Ureter (tissue), 1 donor: ENCODE measurements at places on chromosomes 12 and 14.

DNA sequence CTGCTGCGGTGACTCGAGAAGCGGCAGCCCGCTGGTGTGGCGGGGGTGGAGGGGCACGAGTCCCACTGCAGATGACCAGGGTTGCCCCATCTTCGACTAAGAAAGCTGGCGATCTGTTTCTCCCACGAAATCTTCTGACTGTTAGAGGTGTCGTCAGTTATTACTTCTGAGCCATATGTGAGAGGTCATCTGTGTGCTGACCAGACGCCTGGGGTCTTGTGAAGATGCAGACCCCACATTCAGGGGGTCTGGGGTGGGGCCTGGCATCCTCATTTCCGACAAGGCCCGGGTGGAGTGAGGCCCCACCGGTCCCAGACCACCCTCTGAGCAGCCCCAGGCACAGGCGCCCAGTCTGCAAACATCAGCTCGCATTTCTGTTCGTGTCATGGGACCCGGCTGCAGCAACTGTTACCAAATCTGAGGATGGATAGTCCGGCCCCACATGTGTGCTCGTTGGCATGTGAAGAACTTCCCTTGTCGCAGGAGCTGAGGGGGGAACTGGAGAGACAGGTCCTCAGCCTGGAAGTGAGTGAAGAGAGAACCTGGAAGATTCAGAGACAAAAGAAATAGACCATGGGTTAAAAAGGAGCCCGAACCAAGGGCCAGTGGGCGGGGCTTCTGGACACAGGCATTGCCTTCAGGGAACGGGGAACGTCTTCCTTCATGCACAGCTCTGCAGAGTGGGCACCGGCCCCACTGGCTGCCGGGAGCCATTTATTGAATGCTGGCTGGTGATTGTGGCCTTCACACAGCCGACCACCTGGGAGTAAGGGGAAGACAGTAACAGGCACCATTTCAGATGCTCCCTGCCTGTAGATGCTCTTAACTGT, 135.2 kb downstream of the ADGRD1 start:
- DNase-seq, result peak; percentile 38

DNA sequence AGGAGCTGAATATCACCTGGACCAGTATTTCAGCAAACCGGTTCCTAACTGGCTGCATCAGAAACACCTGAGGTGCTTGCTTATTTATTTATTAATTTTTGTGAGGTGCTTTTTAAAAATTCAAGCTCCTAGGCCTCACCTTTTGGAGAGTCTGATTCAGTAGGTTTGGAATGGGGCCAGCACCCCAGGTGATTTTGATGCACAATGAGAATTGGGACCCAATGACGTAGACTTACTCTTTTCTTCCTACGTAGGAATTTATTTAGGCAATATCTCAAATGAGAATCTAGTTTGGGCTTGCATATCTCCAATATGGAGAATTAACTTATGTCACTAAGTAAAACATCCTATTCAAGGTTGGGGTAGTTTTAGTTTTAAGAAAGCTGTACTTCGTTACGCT, 7.3 kb downstream of the YEATS4 start:
- DNase-seq, result no peak

- DNase-seq, result no peak
Observed at GRCh38 chr12:64678835-64679234, 68.5 kb downstream of the RASSF3 start.

DNA sequence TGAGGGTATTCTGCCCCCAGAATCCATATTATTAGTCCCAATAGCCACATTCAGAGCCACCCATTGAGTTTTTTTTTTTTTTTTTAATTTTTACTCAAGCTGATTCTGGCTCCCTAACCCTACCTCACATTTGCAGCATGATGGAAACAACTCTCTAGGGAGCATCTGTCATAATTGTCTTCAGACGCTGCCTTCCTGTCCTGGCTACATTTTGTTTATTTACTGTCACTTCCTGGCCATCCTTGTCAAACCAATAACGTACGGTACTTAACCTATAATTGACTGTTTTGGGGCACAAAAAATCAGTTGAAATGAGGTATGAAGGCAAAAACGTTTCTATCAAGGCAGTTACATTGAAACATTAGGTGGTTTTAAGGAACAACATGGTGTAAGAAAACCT, 2.1 kb downstream of the GLIPR1 start:
- DNase-seq, result no peak

- DNase-seq, result no peak
Observed at GRCh38 chr12:90489141-90489540, 465.8 kb downstream of the CCER1 start.

GRCh38 chr12:43206396-43206795, 345.6 kb downstream of the ADAMTS20 start:
- DNase-seq, result no peak

GRCh38 chr14:45247427-45247826, 5.6 kb downstream of the MIS18BP1 start:
- no peak for DNase-seq

DNA sequence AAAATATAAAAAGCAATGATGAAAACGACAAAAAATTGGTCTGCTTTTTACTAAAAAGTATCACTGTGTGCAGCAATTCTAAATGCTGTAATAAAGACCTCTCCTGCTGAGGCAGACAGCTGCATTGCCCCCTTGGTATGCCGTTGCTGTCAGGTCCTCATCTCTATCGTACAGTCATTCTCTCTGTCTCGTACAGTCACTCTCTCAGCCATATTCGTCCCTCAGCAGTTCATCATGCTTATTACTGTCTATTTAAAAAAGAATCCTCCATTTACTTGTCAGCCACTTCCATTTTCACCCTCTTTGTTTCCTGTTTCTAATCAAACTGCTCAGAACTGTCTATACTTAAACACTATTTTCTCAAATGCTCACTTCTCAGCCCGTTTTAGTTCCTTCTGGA, 123.6 kb downstream of the DIP2B start:
- DNase-seq, result no peak

GRCh38 chr12:118999107-118999506, 17.8 kb downstream of the SRRM4 start:
- DNase-seq, result no peak

DNA sequence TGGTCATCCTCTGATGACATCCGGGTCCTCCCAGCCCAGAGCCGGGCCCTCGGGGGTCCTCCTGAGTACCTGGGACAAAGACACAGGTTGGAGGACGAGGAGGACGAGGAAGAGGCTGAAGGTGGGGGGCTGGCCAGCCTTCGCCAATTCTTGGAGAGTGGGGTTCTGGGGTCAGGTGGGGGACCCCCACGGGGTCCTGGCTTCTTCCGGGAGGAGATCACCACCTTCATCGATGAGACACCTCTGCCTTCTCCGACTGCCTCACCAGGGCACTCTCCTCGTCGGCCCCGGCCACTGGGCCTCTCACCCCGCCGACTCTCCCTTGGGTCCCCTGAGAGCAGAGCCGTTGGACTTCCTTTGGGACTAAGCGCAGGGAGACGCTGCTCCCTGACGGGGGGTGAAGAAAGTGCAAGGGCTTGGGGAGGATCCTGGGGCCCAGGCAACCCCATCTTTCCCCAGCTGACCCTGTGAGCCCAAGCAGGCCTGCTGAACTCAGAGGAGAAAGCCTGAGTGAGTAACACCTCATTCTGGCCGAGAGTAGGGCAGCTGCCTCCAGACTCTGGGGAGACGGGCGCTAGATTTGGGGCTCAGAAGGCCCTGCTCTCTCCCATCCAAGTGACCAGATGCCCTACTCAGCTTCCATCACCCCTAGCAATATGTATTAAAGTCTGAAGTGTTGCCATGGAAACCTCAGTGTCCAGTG, 1.3 kb upstream of the P3H3 start:
- no peak for DNase-seq

- no peak for DNase-seq
Observed at GRCh38 chr12:104694161-104694560, 237.4 kb downstream of the CHST11 start.

DNA sequence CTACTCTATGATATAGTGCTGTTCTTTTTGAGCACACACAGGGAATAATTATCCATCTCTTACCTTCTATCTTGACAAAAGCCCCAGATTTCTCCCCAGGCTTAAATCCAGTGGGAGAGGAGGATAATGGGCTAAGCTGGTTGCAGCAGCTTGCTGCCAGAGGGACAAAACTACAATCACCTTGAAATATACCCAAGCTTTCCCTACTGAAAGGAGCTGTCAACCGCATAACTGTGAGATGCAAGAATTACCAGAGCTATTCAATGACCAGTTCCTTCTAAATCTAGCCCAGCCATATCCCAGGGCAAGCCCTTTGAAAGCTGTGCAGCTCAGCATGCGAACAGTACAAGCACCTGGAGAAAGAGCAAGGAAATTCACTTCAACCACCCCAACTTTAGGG, 943 bp upstream of the MGAT4C start:
- DNase-seq, result no peak

DNA sequence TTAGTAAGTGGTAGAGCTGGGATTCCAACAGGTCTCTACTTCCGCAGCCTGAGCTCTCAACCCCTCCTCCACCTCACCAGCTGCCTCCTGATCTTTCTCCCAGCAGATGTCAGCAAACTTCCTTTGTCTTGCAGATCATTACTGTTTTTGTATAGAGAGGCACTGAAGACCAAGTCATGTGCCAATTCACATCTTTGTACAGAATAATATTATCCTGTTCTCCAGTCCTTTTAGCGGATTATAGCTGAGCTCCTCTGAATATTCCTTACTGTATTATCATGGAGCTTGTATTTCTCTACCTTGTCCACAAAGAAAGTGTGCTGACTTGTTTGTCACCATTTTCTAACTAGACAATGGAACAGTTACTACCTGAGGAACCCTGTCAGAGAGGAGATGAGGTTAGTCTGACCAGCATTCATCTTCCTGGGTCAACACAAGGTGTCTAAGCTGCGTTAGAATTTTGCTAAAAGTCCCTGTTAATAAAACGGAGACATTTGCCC, 142.3 kb upstream of the ARHGAP5 start:
- DNase-seq, result peak; percentile 57

GRCh38 chr12:131280426-131280825, 326.7 kb downstream of the ADGRD1 start:
- DNase-seq, result no peak

- peak; percentile 73 for DNase-seq
Observed at GRCh38 chr12:48351022-48351708, 446 bp upstream of the ZNF641 start.

DNA sequence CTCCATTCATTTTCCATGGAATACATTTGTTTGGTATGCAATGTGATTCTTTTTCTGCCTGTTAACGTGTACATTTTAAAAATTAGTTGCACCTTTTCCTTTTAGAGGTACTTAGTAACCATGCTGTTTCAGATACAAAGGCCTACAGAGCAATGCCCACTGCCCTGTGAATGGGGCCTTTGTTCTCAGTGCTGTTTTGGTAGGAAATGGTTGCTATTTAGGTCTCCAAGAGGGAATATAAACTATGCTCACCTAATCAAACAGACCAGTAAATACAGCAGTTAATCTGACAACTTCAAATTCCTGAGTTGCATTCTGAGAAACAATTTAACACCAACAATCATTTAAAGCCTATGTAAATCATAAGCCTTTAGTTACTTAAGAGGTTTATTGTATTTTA, 188.7 kb downstream of the BCAT1 start:
- no peak for DNase-seq

GRCh38 chr14:90554341-90554740, 157.5 kb downstream of the CALM1 start:
- DNase-seq, result no peak

- no peak for DNase-seq
Observed at GRCh38 chr12:124768452-124769162, 95.1 kb downstream of the SCARB1 start.

DNA sequence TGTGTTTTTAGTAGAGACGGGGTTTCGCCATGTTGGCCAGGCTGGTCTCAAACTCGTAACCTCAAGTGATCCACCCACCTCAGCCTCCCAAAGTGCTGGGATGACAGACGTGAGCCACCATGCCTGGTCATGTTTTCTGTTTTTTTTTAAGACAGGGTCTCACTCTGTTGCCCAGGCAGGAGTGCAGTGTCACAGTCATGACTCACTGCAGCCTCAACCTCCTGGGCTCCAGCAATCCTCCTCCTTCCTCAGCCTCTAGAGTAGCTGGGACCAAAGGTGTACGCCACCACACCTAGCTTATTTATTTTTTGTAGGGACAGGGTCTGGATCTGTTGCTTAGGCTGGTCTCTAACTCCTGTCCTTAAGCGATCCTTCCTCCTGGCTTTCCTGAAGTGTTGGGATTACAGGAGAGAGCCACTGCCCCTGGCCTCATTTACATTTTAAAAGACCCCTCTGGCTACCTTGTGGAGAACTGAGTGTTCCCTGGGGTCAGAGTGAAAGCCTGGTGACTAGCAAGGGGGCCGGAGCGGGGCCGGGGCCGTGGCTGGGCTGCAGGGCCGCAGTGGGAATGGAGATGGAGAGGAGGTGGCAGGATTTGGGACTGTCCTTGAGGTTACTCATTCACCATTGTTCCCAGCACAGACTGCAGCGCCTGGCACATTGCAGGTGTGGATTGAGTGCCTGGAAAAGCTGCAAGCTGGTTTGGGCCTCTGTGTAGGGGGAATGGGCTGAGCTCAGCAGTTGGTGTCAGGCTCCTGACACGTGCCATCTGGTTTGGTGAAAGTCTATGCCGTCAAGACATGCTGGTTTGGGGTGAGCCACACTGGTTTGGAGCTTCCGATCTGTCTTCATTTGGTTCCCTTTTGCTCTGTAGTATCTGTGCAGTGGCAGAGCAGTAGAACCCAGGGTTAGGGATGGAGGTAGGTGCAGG, 18.1 kb downstream of the KMT5A start:
- no peak for DNase-seq

GRCh38 chr12:113384778-113385177, 18.9 kb downstream of the SDS start:
- no peak for DNase-seq

GRCh38 chr14:20750194-20750593, 4.5 kb downstream of the EDDM3A start:
- DNase-seq, result no peak

DNA sequence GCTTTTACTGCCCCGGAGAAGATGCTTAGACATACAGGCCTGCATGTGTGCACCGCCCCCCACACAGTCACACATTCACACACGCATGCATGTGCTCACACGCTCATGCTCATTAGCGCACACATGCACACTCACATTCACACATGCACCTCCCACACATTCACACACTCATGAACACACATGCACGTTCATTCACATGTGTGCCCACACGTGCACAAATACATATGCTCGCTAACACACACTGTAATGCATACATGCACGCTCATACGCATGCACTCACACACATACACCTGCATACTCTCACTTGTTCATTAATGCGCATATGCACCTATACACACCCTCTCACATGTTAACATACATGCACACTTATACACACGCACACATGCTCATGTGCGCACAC, 21.9 kb downstream of the TMEM132C start:
- no peak for DNase-seq

GRCh38 chr14:97791906-97792305, 994.7 kb downstream of the VRK1 start:
- no peak for DNase-seq

GRCh38 chr12:132360410-132360809, 31.0 kb upstream of the GALNT9 start:
- DNase-seq, result no peak

- no peak for DNase-seq
Observed at GRCh38 chr14:27608377-27608776, 1010.5 kb upstream of the NOVA1 start.

GRCh38 chr12:114682106-114682784, 1.7 kb downstream of the TBX3 start:
- no peak for DNase-seq
